ENCODE measurements at places on chromosomes 2 and 18.

DNA sequence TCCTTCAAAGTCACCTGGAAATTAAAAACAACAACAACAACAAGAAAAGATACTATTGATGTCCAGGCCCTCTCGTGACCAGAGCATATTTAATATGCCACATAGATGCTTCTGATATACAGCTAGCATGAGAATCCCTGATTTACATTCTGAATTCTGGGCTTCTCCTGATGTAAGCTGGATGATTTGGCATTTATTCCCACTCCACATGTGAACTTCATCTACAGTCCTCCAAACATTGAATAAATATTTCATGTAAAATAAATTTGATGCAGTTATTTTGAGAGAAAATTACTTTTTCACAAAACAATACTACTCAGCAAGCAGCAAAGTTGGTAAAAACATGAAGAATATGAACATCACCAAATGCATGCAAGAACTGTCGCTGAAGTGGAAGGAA lies 453.2 kb upstream of the SETBP1 start:
- DNase-seq, result no peak

GRCh38 chr18:58128381-58129374 lies 84.7 kb downstream of the NEDD4L start:
- DNase-seq, result no peak

- DNase-seq, result no peak
These were observed 102.6 kb upstream of the DAPL1 start for GRCh38 chr2:158692372-158693103.

DNA sequence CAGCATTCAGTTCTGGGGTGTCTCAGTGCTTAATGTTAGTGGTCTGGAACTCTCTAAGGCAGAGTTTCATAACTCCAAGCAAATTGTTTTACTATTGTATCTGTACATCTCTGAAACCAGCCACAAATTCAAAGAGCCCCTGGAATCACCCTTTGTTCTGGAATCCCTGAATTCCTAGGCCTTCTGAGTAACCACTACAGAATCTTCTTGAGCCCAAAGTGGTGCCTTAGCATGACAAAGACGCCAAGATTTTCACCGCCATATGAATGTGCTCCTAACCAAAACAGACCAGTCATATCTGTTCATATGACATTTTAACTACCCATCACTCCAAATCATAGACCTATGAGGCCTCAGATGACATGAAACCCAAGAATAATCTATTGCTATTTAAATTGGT lies 668.1 kb downstream of the EPHA4 start:
- DNase-seq, result no peak

DNA sequence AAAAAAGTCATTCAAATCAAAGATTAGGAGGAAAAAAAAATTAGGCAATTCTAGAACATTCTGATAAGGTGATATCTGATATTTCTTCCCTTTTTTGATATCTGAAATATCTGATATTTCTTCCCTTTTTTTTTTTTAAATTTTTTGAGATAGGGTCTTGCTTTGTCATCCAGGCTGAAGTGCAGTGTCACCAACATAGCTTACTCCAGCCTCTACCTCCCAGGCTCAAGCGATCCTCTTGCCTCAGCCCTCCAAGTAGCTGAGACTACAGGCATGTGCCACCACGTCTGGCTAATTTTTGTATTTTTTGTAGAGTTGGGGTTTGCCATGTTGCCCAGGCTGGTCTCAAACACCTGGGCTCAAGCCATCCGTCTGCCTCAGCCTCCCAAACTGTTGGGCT lies 33.9 kb downstream of the MEX3C start:
- no peak for DNase-seq

- no peak for DNase-seq
These were observed 188.7 kb upstream of the GLI2 start for GRCh38 chr2:120546865-120547390.

DNA sequence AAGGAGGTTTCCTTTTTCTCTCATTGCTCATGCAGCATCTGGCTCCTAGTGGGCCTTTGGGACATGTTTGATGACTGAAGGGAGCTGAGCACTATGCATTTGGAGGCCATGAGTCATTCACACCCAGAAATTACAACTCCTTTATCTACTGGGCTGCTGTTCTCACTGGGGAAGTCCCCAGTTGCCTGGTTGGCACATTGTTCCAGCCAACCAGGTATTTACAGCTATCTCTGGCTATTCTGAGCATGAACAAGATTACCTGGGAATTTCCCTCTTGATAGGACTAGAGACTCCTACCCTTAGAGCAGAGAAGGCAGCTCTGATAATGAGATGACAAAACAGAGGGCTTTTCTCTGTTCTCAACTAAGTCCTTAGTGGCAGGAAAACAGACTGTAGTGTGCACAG lies 206.5 kb downstream of the SETBP1 start:
- DNase-seq, result peak; percentile 29

GRCh38 chr2:181792906-181793305 lies 98.6 kb upstream of the ITPRID2 start:
- no peak for DNase-seq

DNA sequence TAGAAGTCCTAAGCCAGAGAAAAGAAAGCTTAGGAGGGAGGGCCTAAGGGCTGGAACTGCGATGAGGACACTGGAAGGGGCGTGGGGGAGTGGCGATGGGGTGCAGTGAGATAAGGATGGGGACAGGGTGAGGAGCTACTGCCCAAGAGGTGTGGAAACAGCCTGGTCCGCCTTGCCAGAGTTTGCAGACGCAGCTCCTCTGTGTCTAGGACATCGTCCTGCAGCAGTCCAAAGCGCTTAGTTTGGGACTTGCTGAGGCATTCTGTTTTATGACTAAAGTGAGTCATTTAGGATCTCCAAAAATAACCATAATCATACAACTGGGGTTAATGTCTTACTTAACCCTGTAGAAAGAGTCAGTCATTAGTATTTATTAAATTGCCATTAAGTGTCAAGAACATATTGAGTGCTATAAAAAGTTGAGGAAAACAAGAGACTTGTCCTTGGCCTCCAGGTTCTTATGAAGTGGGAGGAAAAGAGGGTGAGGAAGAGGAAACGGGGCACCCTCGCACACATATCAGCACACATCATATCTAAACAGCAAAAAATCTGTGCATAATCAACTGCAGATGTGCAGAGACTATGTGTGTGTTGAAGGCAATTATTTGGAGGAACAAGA lies 74.8 kb downstream of the CDK15 start:
- DNase-seq, result peak; percentile 55

GRCh38 chr2:103153580-103154284 lies 391.9 kb downstream of the TMEM182 start:
- DNase-seq, result no peak

- DNase-seq, result no peak
These were observed 32.5 kb upstream of the MRPL33 start for GRCh38 chr2:27739058-27739373.

DNA sequence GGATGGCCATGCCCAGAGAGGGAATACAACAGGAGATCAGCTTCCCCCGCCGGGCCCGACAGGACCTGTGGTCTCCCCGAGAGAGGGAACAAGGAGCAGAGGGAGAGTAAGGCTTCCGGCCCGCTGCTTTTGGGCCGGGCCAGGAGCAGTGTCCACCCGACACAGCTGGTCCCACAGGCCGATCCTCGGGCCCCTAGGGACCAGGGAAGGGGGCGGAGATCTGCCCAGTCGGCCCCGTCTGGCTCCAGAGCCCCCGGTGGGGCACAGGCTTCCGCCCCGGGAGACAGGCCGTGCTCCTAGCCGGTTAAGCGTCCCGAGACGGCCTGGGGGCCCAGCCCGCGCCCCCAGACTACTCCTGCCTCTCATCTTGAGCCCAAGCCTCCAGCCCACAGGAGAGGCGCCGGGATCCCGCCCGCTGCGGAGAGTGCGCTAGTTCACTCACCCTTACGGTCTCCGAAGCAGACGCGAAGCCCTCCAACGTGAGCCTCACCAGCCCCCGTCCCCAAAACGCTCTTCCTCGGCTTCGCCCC lies at the start of gene MCFD2:
MCFD2 (minus strand) TSS at position 526 of the 530 bp plus-strand sequence. CDS start 6,635 bp downstream, outside the sequence.
- DNase-seq, result no peak

GRCh38 chr2:175606010-175606841 lies 395.8 kb downstream of the LNPK start:
- DNase-seq, result peak; percentile 62

DNA sequence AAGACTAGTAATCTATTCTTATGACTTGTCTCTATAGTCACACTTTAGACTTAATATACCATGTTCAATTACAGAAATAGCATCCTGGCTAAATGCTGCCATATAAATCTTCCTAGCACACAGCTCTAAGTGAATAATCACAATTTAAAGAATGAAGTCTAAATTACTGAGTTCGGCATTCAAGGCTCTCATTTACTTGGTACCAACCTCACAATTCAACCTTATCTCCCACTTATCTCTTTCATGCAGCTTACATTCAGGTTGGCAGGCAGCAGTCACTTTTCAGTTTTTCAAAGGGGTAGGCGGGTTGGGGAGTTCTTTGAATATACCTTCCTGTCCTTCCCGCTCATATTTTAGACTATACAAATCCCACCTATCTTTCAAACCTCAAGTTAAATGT lies 1.5 kb downstream of the MMADHC start:
- DNase-seq, result no peak

DNA sequence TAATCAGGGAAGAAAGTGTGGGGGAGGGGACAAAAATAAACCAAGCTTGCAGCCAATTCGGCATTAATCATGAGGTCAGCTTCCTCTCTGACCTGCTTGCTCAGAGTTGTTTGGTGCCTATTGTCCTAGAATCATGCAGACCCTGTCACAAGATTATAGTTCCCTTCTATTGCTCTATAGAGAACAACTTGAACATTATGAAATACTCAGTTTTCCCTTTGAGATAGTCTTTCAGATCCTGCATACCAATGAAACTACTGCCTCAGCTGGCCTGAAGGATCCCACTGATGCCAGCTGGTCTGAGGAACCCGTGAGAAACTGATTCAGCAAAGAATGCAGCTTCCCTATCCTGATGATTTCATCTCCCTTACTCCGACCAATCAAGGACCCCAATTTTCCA lies 955 bp upstream of the BBS5 start:
- DNase-seq, result no peak

- no peak for DNase-seq
These were observed 1.3 kb downstream of the TANC1 start for GRCh38 chr2:158969715-158970240.

DNA sequence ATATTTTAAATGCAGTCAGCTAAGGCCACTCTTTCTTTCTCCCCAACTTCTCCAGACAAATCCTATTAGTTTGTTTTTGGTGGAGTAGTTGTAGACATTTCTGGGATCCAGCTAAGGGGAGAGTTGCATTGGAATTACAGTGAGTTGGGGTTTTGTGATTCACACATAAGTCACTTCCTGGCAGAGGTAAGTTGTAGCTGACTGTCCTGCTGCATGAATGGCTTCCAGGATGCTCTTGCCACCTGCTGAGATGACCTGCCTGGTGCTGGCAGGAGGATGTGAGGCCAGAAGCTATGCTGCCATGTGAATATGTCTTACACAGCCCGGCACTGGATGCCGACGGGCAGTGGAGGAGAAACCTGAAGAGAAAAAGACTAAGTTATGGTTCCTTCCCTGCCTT lies 243.7 kb downstream of the TDRD15 start:
- no peak for DNase-seq

GRCh38 chr18:37343542-37343851 lies 222.1 kb downstream of the CELF4 start:
- DNase-seq, result no peak

GRCh38 chr2:2704428-2705090 lies 373.5 kb upstream of the MYT1L start:
- no peak for DNase-seq

DNA sequence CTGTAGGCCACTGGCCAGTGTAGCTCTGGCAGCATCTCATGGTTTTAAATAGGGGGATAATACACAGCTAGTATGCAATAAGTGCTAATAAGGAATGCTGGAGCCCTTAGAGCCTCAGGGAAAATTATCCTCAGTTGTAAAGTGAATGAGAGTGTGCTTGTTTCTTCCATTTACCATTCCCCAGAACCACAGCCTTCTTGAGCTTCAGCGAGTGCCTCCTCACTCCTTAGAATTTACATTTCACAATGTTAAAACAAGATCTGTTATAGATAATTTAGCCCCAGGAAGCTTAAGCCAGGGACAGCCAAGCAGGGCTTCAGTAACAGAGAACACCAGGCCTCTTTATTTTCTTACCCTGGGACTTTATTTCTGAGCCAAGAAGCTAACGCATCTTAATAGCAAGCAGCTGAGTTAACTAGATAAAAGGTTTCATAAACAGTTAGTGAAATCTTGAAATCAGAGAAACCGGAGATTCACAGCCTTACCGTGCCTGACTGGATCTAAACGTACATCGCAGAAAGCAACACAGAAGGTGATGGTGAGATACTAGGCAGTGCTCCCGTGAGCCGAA lies 535.2 kb downstream of the TDRD15 start:
- DNase-seq, result no peak

DNA sequence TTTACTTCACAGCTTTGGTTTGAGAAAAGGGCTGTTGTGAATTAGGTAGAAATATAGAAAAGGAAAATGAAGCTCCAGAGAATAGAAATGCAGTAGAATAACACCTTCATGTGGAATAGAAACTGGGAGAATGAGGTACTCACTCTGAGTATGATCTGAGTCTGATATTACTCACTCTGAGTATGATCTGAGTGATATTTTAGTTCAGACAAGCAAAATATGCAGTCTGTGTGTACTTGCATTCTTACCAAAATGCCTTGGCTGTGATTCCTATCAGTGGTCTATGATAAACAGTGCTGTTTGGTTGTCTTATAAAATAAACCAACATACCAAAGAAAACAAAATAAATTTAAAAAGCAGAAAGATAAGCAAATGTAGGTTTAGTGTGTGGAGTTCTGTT lies 487.6 kb downstream of the THSD7B start:
- no peak for DNase-seq

- DNase-seq, result no peak
These were observed 68.6 kb downstream of the CIB4 start for GRCh38 chr2:26572591-26572990.

DNA sequence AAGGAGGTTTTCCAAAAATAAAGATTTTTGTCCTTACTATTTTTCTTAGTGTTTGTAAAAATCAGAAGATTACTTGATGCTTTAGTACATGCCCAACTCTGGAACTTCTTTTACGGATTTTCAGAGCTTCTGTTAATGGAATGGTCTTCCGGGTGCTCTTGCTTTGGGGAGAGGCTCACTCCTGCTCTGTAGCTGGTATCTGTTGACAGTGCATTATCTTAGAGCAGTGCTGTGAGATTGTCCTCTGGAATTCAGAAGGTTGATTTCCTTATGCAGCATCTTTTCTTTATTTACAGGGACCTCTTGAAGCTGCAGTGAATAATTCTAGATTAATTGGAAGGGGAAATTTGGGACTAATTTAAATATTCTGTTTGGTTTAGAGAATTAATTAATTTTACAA lies 4.6 kb downstream of the MAPRE2 start:
- no peak for DNase-seq

Measured in AG09309 (cell line).